ENCODE measurements at places on chromosomes 5 and 9. TPM values are rescaled to one million over a fixed set of nuclear protein-coding genes. Genes with fewer than 3 reads are reported as not detected.

DNA sequence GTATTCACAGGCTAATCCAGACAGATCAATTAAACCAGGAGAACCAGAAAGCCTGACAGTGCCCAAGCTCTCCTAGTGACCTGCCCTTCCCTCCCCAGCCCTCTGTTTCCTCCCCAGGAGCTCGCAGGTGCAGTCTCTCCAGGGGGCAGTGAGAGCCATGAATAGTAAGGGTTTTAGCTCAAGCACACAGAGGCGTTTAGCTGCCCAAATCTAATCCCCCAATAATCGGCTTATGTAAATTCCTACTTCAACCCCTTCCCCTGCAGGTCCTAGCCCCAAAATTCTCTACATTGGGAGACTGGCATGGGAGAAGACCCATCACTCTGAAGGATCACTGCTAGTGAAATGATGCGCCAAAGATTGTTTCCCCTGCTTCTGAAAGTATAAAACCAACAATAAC is 10.5 kb upstream of the TAL2 start:
- DNase-seq, result no peak

- peak; percentile 48 for DNase-seq
These were observed 96.0 kb upstream of the SLC44A1 start for GRCh38 chr9:105148328-105149006.

Gene PAEP
- not detected for total RNA-seq

- DNase-seq, result no peak
These were observed 72.2 kb downstream of the NMUR2 start for GRCh38 chr5:152332716-152333460.

Gene OCLN
- 70.6 TPM for total RNA-seq

- DNase-seq, result no peak
These were observed 32.1 kb downstream of the MTMR12 start for GRCh38 chr5:32280656-32281081.

DNA sequence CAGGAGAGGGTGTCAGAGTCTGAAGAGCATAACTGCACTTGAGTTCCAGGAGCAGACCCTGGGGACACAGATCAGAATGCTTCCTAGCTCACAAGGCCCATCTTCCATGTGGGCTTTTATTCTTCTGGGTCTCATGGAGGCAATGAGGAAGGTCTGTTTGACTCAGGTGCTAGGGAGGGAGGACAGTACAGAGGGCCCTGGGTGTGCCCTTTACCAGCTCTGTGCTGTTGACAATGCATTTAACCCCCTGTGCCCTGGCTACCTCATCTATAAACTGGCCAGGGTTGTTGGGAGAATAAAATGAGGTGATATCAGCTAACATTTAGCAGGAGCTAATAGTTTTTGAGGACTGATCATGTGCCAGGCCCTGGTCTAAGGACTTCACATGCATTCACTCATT is 318.0 kb downstream of the DMAC1 start:
- DNase-seq, result no peak

Gene MARCHF11
- total RNA-seq, result 3.1 TPM

Gene GFI1B
- total RNA-seq, result 0.41 TPM

Gene SNX24
- 14.0 TPM for total RNA-seq

GRCh38 chr9:136316896-136317676 is 10.3 kb upstream of the GPSM1 start:
- no peak for DNase-seq

Gene ISL1
- not detected for total RNA-seq

Gene LOX
- 2.8 TPM for total RNA-seq

Gene SMIM33
- total RNA-seq, result not detected

GRCh38 chr5:59609501-59610265 is 283.8 kb downstream of the PDE4D start:
- no peak for DNase-seq

DNA sequence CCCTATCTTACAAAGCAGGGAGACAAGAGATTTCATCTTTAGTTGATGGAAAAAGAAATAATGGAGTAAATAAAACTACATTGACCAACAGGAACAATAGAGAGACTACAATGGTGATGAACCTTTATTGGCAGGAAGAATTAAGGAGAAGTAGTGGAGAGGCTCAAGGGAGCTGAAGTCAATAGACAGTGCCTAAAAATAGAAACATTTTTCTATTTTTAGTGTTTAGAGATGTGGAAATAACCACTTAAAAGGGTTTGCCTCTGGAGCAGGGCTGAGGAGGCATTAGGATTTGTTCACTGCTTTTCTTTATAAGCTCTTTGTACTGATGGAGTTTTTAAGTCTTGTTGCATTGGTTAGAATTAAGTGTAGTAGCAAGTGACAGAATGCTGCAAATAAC is 98.4 kb upstream of the ERCC6L2 start:
- DNase-seq, result no peak

All from WTC11 (cell line).